ENCODE measurements at places on chromosomes 3 and 15.

DNA sequence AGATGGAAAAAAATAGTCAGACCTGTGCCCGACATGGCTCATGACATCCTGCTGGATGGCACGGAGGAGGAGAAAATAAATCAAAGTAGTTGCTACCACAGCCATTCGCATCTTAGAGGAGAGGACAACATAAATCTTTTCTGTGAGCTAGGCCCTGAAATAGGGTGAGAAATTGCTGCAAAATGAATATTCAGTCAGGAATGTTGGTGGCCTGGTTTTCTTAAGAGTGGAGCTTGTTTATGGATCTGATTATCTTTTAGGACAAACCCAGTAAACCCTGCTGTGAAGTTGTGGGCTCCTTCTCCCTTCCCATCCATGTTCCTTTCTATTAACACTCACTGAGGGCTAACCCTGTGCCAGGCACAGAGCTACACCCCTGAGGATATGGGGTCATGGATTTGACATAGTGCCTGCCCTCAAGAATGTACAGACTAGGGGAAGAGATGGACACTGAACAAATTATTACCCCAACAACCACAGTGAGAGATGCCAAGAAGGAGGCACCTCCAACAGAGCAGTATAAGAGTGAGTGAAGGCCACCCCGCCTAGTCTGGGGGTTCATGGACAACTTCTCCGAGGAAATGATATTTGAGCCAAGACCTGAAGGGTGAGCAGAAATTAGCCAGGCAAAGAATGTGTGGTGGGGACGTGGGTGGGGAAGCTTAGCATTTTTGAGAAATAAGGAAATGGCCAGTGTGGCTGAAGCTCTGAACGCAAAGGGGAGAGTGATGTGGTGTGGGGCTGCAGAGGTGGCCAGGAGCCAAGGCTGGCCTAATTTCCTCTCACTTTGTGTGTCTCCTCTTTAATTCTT lies 68.9 kb upstream of the ARL8B start:
- peak; percentile 59 for DNase-seq

DNA sequence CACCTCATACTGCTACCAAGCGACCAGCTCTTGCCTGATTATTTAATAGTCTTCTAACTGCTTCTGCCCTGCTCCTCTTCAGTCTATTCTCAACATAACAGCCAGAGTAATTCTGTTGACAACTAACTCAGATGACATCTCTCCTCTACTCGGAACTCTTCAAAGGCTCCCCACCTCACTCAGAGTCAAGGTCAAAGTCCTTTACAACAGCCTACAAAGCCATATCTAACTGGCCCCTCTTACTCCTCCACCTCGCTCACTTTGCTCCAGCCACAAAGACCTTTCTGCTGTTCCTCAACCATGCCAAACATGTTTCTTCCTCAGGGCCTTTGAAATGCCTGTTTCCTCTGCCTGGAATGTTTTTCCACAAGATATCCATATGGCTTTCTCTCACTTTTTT lies 43.6 kb downstream of the PIK3R4 start:
- no peak for DNase-seq

DNA sequence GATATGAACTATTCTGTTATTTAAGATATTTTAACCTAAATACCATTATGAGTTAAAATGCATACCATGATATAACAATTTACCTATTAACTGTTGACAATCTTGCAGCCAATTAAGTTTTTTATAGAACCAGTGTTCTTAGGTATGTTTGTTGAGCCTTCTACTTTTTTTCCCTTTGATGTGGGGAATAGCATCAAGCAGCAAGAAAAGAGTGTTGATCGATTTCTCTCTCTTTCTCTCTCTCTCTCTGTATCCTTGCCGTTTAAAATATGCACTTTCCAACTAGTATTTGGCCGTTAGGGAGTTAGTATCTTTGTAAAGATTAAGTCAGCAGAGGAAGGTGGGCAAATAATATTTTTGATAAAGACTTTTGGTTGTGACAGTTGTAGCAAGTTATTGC lies 5.9 kb downstream of the CHD2 start:
- DNase-seq = no peak

- no peak for DNase-seq
Measured at GRCh38 chr15:31001702-31002101, 10.3 kb upstream of the MTMR10 start.

DNA sequence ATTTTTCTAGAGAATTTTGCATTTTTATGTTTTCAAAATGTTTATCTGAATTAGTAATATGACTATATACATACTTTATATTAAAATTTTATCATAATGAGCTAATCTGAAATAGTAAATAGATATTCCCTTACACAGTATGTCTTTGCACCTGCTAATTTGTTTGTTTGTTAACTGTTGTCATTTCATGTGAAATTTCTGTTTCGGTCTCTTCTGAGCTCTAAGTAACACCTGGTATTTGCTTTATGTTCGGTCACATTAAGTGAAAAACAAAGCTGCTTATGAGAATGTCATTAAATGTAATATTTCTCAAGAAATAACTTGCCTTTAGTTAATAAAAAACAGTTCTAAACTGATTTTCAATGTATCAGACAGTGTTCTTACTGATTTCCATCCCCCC lies 61.1 kb downstream of the FNDC3B start:
- no peak for DNase-seq

DNA sequence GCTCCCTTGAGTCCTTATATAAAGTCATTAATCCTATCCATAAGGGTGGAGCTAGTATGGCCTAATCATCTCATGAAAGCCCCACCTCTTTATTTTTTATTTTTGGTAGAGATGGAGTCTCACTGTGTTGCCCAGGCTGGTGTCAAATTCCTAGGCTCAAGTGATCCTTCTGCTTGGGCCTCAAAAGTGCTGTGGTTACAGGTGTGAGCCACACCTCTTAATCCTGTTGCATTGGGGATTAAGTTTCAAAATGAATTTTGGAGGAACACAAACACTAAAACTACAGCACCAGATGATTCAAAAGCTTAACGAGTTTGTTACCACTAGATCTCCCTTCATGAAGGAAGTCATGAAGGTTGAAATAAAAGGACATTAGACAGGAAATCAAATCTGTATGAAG lies 27.7 kb downstream of the RAB7A start:
- no peak for DNase-seq

- no peak for DNase-seq
Measured at GRCh38 chr3:35522450-35522849, 116.9 kb upstream of the ARPP21 start.

- DNase-seq = no peak
Measured at GRCh38 chr3:141455603-141456300, 31.1 kb upstream of the RASA2 start.

- no peak for DNase-seq
Measured at GRCh38 chr15:50959717-50960116, 51.2 kb downstream of the AP4E1 start.

DNA sequence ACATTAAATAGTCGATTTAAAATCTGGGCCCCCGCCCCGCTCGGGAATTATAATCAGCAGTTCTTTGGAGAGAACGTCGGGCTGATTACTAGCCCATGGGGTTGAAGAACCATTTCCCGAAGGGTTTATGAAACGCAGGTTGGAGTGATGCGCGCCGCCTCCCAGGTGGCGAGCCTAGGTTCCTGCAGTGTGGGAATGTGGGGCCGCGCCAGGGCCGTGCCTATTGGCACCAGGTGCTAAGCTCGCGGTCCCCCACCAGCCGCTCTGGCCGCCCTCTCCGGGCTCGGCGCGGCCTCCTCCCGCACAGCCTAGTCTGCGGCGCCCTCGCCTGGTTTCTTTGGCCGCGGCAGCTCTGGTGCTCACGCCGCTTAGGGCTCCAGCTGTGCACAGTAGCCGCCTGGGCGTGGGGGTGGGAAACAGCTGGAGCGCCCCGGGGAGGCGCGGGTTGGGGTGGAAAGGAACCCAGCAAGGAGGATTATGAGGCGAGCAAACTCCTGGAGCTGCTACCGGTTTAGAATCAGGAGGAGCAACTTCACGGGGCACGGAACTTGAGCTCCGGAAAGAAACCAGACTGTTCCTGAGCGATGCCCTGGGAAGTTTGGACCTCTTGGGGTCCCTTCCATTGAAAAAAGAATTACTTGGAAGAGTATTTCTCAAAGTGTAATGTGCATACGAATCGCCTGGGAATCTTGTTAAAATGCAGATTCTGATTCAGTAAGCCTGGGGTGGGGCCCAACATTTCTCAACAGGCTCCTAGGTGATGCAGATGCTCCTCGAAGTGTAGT lies 5.6 kb upstream of the MECOM start:
- DNase-seq = no peak

DNA sequence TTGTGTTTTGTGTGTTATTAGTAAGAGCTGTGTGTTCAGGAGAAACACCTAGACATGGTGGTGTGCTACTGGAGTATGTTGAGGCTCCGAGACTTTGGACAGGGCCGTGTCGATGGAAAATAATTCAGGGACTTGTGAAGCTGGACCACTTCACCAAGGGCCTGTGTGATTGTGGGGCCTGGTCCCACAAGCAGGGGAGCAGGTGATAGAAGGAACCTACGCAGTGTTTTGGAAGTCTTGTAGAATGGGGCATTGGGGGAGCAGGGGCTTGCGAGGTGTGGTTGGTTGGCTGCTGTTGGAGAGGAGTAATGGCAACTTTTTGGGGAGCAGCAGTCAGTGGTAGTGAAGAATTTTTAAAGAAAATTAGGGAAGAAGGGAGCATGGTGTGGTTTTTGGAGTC lies 48.7 kb downstream of the TRIM71 start:
- DNase-seq = no peak

DNA sequence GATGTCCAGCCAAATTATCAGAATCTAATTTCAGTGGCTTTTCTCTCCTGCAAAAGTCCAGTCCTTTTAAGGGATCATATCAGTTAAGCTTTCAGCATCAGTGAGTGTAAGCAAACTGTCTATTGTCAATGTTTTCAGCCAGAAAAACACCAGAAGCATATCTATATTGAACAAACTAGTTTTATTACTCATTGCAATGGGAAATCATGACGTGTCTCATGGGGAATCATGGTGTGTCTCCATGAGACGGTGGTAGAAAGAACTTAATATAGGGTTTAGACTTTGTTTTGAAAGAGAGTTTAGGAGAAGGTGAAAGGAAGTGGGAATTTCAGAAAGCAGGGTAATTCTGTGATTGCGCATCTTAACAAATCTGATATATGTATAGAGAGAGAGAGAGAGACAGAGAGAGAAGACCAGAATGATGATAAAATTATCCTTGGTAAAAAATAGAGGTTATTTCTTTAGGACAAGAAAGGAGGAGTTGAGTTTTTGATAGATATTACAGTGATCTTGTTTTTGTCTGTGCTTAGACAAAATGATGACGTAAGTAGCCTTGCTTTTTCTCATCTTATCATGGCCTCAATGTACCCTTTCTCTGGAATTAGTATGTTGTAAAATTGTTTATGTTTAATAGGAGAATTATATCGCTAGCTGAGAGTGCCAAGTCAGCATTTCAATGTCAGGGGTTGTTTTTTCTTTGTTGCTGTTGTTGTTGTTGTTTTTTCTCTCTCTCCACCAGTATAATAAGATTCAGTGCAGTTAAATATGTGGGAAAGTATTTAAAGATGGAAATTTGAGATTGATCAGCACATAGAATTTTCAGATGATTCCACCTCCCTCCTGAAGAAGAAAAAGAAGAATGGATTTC lies 129.9 kb upstream of the OSTN start:
- DNase-seq = no peak

GRCh38 chr3:152192936-152193672 lies 75.6 kb upstream of the MBNL1 start:
- no peak for DNase-seq

DNA sequence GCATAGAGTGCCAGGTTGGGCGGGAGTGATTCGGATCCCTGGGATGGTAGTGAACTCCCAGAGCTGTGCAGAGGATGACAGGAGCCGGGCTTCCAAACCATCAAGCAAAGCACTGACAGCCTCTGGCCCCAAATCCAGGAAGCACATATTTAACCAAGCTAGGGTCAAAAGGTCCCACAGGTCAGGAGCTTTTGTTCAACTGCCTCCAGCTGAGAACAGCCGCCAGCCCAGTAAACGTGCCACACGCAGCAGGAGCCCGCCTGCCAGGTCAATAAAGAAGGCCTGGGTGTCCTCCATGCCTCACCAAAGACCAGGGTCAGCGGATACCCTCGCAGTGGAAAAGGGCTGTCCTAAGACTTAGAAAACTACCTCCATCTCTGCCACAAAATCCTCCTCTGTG lies 184.7 kb upstream of the LINGO1 start:
- no peak for DNase-seq

DNA sequence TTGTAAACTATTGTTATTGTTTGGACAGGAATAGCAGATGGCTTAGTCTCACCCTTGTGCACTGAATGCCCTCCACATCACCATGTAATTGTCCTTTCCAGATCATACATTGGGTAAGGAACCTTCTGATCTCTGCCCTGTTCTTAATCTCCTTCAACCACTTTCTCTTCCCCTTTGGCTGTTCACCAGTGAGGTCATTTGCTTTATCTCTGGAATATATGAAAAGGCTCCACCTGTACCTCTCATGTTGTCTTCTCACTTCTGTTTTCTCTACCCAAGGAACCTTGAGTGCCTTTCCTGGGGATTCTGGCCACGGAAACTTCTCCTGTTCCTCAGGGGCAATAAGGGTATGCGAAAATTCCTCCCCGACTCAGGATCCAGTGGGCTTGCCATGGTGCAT lies 28.5 kb downstream of the MCTP2 start:
- DNase-seq = no peak

GRCh38 chr3:167481164-167481563 lies 7.3 kb upstream of the SERPINI2 start:
- DNase-seq = no peak

- no peak for DNase-seq
Measured at GRCh38 chr15:99071091-99071680, 33.7 kb upstream of the SYNM start.

DNA sequence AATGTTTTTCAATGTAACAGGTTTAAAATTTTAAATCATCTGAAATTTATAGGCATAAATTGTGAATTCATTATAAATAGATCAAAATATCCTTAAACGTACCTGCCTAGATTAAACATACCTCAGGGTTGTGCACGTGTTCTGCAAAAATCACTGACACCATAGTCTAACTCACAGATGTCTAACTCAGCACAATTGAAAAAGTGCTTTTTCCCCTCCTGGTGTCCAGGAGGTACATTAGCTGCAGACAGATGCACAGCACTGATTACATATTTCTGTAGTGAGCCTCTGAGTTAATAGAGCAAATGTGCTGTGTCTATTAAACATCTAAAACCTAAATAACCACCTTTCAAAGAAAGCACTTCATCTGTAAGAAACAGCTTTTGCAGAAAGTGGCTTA lies 10.7 kb downstream of the UQCC5 start:
- DNase-seq = no peak

DNA sequence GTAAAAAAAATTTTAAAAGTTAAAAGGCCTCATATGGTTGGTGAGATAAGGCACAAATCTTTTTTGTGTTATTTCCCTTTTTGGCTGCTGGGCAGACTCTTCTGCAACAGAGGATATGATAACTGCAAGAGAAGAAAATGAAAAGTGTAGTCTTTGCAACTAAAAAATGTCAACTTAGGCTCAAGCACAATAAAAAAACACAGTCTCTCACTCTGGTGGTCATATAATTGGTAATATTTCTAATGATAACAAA lies 15.4 kb downstream of the COMMD2 start:
- DNase-seq = no peak

- no peak for DNase-seq
Measured at GRCh38 chr3:15439476-15439875, 12.1 kb downstream of the EAF1 start.

GRCh38 chr15:100125401-100126191 lies 216.2 kb downstream of the ADAMTS17 start:
- DNase-seq = no peak
